ENCODE measurements at places on chromosomes 2 and 18. TPM values are rescaled to one million over a fixed set of nuclear protein-coding genes. Genes with fewer than 3 reads are reported as not detected.
A peak's percentile ranks its signal among the peaks of the same experiment; 100 is the strongest.

Gene NAPG
- 46.2 TPM for total RNA-seq

DNA sequence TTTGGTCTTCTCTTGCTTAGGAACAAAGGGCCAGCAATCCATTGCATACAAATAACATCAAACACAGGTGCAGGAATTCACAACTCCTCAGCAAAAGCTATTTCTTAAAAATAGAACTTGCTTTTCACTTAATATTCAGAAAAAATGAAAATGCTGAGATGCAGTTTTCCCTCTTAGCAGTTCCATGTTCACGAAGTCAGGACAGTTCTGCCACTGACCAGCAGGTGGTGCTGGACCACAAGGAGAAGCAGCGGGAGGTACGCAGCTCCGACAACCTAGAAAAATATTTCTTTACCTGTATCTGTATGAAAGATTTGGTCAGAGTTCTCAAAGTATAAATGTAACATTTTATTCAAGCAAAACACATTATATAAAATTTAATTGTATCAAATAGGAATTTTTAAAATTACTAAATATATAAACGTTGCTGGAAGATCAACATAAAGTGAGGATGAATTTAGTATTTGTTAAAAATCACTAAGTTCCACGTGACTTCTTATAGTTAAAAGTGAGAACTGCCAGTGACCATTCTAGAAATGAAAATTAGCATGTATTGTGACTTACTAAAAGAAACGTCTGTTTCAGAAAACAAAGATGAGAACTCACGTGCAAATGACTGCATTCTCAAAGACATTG lies 48.8 kb downstream of the ADNP2 start:
- DNase-seq, result peak; percentile 85

Gene ELAC1
- 3.2 TPM for total RNA-seq

DNA sequence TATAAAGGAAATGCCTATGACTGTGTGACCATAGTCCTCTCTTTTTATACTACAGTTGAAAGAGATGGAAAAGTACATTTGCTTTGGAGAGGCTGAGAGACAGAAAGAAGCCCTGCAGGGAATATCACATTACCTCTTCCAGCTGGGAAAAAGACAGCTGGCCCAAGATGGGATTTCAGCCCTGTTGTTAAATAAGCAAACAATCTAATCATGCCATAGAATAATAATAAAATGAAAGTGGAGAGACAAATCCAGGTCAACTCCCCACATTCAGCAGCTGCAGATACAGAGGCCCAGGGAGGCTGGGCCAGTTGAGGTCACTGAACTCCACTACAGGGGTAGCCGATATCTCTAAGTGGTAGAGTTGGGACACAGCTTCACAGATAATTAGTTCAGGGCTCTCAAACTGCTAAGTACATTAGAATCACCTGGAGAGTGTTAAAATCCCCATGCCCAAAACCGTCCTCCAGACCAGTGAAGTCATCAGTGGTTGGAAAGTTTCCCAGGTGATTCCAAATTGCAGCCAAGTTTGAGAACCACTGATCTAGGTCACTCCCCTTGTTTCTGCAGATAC lies 81.9 kb downstream of the MOGAT1 start:
- DNase-seq, result no peak

DNA sequence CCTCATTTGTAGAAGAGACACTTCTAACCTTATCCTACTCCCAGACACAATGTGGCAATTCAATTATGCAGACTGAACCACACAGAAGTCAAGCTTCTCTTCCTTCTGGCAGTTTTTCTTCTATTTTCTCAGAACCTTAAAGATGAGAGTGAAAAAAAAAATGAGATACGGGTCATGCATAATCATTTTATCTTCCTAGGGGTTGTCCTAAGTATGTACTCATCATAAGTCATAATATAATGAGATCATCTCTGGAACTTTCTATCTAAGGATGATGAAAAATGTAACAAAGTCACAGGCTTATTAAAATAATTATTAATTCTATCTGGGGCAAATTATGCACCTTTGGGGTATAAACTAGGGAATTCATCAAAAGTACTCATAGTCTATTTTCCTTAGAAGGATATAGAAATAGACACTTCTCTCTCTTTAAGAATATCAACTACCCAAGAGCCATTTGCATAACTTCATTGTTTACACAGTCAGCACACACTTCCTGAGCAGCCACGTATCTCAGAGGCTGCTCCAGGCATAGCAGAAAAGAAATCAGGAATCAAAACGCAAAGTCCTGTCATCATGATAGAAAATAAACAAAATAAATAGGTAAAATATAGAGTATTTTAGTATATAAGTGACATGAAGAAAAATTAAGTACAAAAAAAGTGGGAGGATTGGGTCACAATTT lies 345.9 kb upstream of the SPHKAP start:
- no peak for DNase-seq

DNA sequence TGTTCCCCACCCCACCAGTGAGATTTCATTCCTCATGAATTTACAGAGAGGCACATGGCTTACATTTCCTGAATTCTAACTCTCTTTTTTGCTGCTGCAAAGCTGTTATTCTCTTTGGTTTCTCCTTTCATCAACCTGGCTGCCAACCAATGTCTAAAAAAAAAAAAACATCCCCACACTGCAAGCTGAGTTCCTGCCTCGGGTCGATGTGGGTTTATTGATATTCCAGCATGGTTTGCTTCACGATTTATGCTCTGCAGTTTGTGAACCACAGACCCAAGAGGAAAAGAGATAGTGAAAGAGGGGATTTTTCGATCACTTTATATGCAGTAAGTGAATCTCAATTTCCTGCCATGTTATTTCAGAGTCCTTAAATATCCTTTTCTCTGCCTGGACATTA lies 363.6 kb downstream of the LPIN1 start:
- DNase-seq, result no peak

- no peak for DNase-seq
These were observed 246.6 kb downstream of the LRRTM1 start for GRCh38 chr2:80057956-80058355.

- no peak for DNase-seq
These were observed 532.1 kb downstream of the FBXO15 start for GRCh38 chr18:73615506-73615905.

DNA sequence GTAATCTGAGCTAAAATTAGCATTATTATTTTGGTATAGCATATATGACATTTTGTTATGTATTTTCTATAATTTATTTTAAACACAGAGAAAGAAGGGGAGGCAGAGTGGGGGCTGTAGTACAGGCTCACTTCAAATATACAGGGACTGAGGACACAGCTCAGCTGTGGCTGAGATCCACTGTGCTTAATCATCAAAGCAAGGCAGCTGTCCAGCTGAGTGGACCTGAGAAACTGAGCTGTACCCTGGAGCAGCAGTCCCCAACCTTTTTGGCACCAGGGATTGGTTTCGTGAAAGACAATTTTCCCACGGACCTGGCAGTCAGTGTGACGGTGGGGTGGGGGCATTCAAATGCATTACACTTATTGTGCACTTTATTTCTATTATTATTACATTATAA lies 687.2 kb downstream of the RNF144A start:
- DNase-seq, result no peak

DNA sequence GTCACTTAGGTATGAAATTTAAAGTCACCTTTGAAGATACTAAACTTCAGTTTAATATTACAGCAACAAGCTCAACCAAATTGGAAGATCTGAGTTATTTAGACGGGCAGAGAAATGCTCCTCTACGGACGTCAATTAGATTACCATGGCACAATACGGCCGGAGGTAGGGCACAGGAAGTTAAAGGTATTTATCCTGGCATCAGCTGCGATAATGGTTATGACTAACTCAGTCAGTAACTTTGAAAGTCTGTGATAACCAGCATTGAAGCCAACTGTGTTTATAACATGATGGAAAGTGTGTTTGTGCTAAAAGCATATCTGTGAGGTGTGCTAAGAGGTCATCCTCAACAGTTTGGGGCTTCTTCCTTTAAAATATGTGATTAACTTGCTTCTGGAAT lies 117.3 kb downstream of the WDSUB1 start:
- DNase-seq, result no peak

GRCh38 chr2:144358979-144359541 lies 160.9 kb downstream of the ZEB2 start:
- no peak for DNase-seq

Gene NGEF
- total RNA-seq, result 5.4 TPM

- peak; percentile 81 for DNase-seq
These were observed 30.5 kb downstream of the DNMT3A start for GRCh38 chr2:25310965-25311864.

- no peak for DNase-seq
These were observed 77.9 kb downstream of the PRELID3A start for GRCh38 chr18:12485479-12486105.

- peak; percentile 73 for DNase-seq
These were observed 42.7 kb downstream of the ACSL3 start for GRCh38 chr2:222903234-222904220.

- no peak for DNase-seq
These were observed 30.4 kb upstream of the C2orf66 start for GRCh38 chr2:196839574-196839973.

DNA sequence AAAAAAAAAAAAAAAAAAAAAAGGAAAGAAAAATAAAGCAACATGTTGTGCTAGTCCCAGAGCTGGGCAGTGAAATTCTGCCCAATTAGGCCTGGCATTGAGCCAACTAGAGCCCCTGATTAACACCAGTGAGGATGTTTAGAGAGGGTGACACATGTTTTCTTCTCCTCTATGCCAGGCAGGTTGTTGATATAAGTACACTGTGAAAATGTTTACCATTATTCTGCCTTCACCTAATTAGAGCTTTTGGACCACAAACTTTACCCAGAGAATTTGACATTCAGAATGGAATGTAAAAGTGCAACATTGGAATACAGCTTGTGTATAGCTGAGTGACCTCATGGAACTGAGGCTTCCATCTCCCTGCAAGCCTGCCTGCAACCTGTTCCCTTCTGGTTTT lies 95.9 kb upstream of the MSH2 start:
- DNase-seq, result no peak

Gene CFAP210
- 0.08 TPM for total RNA-seq

DNA sequence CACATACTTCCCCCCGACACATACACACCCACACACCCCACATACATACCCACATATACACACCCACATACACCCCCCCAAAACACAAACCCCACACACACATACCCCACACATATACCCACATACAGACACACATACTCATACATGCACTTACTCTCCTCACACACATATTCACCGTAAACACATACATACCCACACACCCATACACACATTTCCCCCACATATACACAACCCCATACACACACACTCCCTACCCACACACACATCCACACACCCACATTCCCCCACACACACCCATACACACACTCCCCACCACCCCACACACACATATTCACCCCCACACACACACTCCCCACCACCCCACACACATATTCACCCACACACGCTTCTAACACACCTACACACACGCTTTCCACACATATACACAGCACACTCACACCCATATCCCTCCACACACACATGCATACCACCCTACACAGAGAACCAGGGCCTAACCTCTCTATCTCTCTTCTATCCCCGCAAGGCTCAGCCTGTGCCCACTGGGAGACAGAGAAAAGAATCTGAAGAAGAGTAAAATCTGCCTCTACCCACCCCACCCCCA lies 182.4 kb upstream of the ETAA1 start:
- DNase-seq, result no peak

DNA sequence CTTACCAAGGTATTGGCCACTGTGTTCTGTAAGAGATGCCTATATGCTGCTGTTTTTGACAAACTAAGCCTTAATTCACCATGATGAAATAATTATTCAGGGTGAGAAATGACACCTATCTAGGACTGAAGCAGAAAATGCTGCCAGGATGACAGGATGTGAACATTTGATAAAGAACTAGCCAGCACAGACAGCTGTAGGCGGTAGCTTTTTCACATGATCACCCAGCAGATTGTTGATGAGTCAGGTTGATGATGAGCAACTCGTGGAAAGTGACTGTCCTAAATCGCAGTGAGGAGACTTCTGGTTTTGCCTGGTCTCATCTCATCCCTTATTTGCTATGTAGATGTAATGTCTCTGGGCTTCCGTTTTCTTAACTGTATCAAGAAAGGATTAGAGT lies 144.1 kb downstream of the PRPF40A start:
- no peak for DNase-seq

GRCh38 chr2:61380056-61380881 lies 90.6 kb downstream of the USP34 start:
- DNase-seq, result no peak

- no peak for DNase-seq
These were observed 549.9 kb upstream of the ACVR2A start for GRCh38 chr2:147294825-147295392.

GRCh38 chr18:58174285-58174684 lies 130.3 kb downstream of the NEDD4L start:
- peak; percentile 68 for DNase-seq

DNA sequence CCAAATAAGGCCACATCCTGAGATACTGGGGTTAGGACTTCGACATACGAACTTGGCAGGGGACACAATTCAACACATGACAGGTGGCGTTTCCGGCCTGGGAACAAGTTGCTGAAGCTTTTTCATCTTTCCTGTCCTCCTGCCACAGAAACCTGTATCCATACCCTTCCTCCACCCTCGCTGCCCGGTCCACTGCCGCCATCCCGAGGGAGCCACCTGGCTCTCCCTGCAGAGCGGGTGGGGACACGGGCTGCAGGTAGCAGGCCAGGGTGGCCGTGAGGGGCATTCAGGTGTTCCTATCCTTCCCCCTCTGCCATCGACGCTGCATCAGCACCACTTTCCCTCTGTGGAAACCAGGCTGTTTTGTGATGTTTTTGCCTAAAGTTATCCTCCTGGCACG lies 74.4 kb upstream of the TWIST2 start:
- no peak for DNase-seq

DNA sequence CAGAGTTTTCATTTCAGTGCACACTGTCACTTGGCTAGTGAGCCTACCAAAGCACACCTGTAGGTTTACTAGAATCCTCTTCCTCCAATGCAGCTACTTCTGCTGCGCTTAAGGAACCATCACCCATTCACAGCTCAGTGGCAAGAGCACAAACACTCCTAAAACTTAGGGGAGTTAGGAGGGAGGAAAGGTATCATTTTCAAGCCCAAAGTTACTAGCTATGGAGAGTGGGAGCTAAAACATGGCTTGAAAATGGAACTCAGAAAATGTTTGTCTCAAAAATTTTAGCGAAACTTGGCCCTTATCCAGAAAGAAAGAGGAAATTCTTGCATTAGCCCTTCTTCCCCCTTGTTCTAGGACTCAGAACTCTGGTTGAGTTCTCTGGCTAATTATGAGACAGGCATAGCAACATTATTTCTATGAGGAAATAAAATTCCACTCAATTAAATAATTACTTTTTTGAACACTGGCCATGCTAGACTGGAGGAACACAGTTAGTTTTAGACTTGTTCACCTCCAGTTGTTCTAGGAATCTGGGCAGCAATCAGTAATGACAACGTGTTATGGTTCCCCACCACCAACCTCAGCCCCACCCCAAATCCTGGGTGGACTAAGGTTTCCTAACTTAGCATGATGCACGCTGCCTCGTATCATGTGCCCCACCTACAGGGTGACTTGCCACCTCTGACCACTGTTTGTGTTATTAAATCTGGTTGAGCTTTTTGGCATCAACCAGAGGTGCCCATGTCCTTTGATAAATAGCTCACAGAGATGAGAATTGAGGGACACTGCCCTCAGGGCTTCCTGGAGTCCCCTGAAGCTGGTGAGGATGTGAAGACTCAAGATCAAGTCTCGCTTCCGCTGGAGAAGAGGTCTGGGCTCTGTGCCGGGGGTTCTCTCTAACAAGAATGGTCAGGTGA lies 32.8 kb downstream of the LPIN2 start:
- DNase-seq, result no peak

- no peak for DNase-seq
These were observed 55.9 kb downstream of the E2F6 start for GRCh38 chr2:11410101-11410500.

GRCh38 chr2:33421820-33422219 lies 54.6 kb upstream of the RASGRP3 start:
- no peak for DNase-seq

Gene ELOA2
- not detected for total RNA-seq

Gene NAT8
- total RNA-seq, result not detected

GRCh38 chr2:62998949-62999348 lies 51.7 kb upstream of the OTX1 start:
- DNase-seq, result no peak

Data from GM23338 (cell line).